ENCODE measurements at places on chromosomes 7 and 10. TPM values are rescaled to one million over a fixed set of nuclear protein-coding genes. Genes with fewer than 3 reads are reported as not detected.

FLNC gene
- total RNA-seq = 98.9 TPM

RBM20 gene
- total RNA-seq = 1.2 TPM

DPP6 gene
- not detected for total RNA-seq

MUC12 gene
- not detected for total RNA-seq

NPY4R gene
- total RNA-seq = 0.13 TPM
